ENCODE measurements at places on chromosomes 7 and 10.

DNA sequence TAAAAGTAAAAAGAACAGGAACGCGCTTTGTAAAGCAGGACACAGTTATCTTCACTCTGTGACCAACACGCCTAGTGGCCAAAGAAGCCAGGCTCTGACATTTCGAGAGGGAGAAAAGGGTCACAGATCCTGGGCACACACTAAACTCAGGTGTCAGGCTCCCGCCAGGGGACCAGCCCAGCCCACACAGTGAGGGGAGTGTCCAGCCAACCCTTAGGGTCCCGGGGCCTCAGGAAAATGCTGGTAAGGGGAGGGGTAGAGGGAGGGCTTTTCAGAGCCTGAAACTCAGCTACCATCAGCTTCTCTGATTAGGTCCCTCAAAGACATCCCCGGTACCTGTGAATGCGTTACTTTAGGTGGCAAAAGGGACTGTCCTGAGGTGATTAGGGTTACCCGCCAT, 16.6 kb downstream of the ANXA11 start:
- DNase-seq: no peak

DNA sequence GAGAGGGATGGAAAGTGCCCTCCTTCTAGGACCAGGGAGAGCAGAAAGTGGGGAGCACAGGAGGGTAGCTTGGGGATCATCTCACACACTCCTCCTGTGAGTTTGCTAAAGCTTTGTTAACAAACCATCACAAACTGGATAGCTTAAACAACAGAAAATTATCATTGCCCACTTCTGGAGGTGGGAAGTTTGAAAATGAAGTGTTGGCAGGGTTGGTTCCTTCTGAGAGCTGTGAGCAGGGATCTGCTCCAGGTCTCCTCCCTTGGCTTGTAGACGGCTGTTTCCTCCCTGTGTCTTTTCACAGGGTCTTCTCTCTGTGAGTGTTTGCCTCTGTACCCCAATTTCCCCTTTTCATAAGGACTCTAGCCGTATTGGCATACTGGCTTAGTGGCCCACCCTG, 32.0 kb upstream of the CXCL12 start:
- DNase-seq: no peak

DNA sequence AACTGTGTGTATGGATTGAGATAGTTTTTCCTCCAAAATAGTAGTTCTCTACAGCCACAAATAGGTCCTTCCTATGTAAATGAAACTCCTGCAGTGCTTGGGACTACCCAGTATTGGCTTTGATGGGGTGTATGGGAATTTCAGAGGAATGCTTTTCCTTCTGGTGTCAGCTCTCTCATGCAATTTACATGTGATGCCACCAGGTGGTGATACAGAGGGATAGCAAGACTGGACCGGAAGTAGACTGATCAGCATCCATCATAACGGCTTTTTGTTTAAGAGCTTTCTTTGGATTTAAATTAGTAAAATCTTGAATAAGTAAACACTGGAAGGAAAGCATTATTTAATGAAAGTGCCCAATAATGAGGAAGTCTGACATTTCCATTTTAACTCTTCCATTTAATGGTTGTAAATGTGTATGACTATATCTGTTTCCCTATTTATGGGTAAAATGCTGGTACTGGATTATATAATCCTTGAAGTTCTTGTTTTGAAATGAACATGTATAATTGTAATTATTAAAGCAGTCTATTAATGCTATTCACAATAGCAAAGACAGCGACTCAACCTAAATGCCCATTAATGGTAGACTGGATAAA, 22.7 kb downstream of the DYNC1I1 start:
- DNase-seq: peak; percentile 14

DNA sequence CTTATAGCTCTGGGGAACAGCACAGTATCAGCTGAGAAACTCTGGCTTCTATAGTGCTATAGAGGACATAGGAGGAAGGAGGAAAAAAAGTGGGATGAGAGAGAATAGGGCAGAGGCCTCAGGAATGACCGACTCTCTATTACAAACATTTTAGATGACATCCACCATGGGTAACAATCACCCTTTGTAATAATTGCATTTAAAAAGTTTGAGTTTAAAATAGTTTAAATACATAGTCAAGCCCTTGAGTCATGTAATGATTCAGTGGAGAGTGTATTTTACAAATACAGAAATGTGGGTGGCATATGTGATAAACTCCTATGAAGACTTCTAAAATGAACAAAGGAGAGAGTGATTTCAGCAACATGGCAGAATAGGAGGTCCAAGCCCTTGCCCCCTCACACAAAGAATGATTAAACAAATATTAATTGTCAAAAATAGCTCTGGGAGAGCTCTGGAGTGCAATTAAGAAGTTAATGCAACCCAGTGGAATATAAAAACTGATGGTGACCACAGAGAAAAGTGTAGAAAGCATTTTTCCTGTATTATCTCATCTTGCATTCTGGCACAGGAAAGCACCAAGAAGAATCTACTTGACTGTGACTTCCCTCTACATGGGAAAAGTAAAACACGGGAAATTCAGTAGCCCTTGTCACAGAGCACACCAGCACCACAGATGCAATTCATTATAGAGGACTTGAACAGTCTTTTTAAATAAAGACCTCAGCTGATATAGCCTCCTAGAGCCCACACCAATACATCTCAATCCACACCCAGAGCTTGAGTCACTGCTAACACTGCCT, 569.0 kb upstream of the SORCS1 start:
- peak; percentile 73 for DNase-seq

- DNase-seq: no peak
These were observed 270.4 kb downstream of the RELN start for GRCh38 chr7:103719070-103719469.

DNA sequence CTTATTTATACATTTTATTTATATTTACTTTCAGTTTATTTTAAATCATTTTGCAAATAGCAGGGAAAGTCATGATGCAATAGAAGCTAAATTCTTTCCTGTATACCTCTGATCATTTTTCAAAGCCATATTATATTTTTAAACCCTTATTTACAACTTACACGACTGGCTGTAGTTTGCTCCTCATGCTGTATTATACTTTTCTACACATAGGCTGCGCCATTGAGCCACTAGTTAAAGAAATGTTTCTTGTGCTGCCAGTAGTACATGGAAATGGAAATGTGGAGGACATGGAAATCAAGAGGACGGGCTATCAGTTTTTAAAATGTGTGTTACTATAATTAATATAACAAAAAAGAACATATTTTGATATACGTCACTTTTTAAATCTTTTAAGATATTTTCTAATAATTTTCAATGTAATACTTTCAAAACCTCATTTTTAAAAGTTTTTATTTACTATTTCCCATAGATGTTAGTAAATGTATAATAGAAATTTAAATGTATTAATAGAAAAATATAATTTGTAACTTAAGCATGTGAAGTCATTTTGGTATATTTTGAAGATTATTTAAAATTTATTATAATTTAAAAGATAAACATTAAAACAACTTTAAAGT, 118.5 kb downstream of the VTI1A start:
- peak; percentile 70 for DNase-seq

GRCh38 chr10:42594246-42594650, 44.1 kb downstream of the ZNF33B start:
- no peak for DNase-seq

- DNase-seq: no peak
These were observed 80.8 kb upstream of the MKX start for GRCh38 chr10:27826369-27826768.

DNA sequence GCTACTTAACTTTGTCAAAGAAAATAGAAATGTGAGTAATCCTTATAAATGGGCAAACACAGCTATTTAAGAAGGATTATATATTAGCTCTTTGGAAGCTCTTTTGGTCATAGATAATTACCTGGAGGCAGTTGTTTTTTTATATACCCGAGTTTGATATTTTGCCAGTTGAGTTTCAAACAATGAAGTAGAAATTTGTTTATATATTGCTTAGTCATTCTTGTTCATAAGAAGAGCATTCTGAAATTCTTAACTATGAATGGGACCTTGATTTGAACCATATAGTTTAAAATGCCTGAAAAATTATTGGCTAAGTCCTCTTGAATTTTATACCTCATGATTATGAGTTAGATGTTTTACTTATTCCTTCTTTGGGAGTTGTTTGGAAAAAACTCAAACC, 36.4 kb downstream of the MINPP1 start:
- peak; percentile 55 for DNase-seq

DNA sequence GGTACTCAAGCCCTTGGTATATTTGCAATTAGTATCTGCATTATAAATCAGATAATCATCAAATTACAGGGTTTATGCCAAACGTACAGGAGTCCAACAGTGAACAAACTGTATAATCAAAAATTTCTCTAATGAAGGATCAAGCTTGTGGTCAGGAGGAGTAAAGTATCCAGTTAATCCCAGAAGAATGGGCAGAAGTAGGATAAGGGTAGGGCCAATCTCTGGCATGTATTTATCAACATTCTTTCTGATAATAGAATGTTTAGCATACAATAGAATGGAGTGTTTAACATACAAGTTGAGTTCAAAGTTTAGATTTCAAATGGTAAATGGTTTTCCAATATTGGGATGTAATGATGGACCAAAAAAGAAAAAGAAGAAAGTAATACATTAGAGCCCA, 103.0 kb downstream of the CALD1 start:
- no peak for DNase-seq

GRCh38 chr7:21898265-21898930, 47.3 kb downstream of the CDCA7L start:
- no peak for DNase-seq

DNA sequence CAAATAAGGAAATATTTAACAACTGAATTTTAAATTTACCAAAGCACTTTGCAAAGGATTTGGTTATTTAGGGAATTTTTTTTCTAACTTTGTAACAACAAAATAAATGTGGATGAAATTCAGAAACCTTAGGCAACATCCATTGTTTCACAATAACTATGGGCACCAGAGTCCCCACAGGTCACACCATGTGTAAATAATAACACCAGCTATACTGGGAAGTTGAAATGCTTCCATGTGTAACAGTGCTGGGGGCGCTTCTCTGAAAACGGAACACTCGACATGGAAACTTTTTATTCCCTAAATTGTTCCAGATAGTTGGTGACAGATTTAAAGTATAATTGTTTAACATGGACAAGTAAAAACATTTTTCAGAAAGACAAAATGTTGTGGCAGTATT, 818.6 kb downstream of the TNS3 start:
- no peak for DNase-seq

- peak; percentile 78 for DNase-seq
These were observed 35.6 kb downstream of the CPN1 start for GRCh38 chr10:100046021-100046486.

DNA sequence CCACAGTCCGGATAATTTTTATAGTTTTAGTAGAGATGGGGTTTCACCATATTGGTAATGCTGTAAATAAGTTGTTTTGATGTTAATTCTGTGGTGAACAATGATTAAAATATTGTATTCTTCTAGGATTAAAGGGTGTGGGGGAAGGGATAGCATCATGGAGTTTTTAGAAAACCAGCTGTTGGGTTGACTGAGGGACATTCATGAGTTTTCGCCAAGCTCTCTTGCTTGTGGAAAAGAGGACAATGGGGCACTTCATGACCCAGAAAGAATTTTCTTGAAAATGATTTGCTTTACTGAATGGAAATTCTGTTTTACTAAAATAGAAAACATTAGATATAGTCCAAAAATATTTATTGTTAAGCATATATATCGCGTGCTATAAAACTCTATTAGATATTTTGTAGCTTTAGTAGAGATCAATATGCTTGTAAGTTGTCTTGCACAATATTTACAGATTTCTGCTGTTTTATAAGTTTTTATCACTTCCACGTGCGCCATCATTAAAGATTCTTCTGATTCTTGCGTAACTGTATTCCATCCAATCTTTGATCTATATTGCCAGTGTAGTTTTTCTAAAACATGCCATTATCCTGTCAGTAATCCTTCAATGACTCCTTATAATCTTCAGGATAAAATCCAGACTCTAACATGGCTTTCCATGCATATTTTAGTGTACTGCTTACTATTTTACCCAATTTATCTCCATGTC, 41.8 kb downstream of the LCOR start:
- DNase-seq: no peak

- DNase-seq: no peak
These were observed 207.1 kb upstream of the RHOBTB1 start for GRCh38 chr10:61151059-61151458.

Data from fibroblast of skin of right biceps (primary cell).